ENCODE measurements at places on chromosomes 7 and 10. TPM values are rescaled to one million over a fixed set of nuclear protein-coding genes. Genes with fewer than 3 reads are reported as not detected.

SPDYE1 gene
- 0.76 TPM for polyA plus RNA-seq

KEL gene
- polyA plus RNA-seq, result 1.2 TPM

PDLIM1 gene
- polyA plus RNA-seq, result 39.3 TPM

GRCh38 chr7:134995239-134996096, 9.2 kb downstream of the AGBL3 start:
- no peak for DNase-seq

GRCh38 chr7:11727864-11728263, 104.1 kb downstream of the THSD7A start:
- DNase-seq, result peak; percentile 12

DNA sequence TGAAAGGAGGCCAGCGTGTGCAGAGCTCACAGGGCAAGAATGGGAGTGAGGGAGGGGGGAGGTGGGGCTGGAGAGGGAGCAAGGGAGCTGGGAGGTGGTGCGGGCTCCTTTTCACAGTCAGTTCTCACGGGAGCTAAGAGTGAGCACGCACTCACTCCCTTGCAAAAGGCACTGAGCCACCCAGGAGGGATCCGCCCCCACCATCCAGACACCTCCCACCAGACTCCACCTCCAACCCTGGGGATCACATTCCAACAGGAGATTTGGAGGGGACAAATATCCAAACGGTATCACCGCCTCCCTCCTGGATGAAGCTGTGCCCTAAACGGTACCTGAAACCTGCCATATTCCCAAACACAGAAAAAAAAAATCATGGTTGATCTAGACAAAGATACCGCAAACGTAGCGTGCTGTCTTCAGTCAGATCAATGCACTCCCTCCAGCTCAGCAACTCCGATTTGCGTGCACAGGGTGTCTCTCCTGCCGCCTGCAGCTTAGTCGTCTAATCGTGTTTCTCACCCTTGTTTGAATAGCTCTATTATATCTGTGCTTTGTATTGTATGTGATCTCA, 20.3 kb upstream of the PRKAG2 start:
- no peak for DNase-seq
